ENCODE measurements at places on chromosomes 3 and 15.

DNA sequence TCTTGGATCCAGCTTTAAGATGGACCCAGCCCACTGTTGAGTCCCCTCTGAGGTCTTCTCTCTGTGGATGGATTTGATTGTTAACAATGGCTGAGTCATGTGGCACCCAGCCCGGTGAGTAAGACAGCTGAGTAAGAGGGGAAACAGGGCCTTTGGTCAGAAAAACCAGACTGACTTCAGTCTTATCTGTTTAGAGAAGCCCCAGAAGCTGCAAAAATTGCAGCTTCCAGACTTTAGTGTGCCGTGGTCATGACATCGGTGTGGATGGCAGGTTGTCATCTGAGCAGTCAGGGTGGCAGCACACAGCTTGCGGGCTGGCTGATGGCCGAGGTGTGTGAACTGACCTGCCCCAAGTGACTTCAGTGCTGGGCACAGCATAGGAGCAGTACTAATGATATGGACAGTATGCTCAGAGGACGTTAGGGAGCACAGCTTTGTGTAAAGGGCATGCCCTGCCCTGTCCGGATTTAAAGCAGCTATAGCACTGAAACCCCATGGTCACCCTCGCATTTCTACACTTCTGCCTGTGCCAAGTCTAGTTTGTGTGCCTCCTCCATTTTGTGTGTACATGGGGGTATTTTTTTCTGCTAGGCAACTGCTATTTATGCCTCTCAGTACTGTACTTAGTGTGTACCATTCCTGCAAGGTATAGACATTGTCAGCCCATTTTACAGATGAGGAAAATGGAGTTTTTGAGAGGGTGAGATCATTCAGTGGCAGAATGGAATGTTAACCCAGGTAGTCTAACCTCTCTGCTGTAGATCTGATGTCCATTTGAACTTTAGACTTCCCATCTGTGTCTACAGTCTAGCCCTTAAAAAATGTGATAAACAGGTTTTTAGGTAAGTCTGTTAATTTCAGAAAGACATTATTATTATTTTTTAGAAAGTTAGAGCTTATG, 44.4 kb downstream of the FLNB start:
- peak; percentile 82 for DNase-seq

GRCh38 chr3:95705786-95706418, 1108.5 kb upstream of the EPHA6 start:
- DNase-seq, result peak; percentile 62

GRCh38 chr15:85443046-85443445, 62.6 kb downstream of the AKAP13 start:
- DNase-seq, result no peak

- DNase-seq, result no peak
These were observed 78.0 kb upstream of the GADL1 start for GRCh38 chr3:30972449-30972848.

DNA sequence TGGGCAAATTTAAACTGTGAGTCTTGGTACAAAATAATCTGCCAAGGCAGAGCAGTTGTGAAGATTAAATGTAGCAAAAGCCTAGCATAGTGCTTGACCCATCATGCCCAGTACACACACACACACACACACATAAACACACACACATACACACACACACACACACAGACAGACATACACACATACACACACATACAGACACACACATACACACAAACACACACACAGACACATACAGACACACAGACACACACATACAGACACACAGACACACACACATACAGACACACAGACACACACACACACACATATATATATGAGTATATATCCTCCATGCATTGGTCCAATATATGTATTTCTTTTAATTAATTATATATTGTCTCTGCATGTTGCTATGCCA, 328.8 kb upstream of the DNAJC19 start:
- DNase-seq, result no peak

GRCh38 chr3:155934230-155934629, 63.8 kb downstream of the GMPS start:
- DNase-seq, result no peak

Data from Right ventricle myocardium inferior (tissue), 1 donor.